GM23248 (cell line): ENCODE measurements at places on chromosomes 6 and 20. TPM values are rescaled to one million over a fixed set of nuclear protein-coding genes. Genes with fewer than 3 reads are reported as not detected.

DNA sequence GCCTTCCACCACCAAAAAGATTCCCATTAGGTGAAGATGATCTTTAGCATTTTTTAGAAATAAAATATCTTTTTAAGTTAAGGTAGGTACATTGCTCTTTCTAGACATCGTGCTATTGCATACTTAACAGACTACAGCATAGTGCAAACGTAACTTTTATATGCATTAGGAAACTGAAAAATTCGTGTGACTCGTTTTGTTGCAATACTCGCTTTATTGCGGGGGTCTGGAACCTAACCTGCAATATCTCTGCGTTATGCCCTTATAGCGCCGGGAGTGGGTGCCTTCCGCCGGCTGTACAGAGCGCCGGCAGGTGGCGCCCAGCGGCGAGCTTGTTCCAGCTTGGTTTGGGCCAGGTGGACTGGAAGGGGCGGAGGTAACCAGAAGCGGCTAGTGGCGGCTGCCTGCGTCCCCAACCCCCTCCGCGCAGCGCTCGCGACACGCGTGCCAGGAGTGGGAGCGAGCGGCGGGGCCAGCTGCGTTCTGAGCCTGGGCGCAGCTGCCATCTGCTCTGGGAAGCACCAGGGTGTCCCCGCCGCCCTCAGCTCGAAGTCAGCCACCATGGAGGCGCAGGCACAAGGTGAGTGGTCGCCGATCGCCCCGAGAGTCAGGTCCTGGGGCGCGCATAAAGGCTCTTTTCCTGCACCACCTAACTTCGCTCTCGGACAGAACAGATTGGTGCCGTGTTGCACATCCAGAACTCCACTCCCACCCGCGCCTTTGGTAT is at the start of gene TPD52L1:
Gene TPD52L1, plus strand, starts transcription at position 383 of the 727 bp plus-strand sequence. Its CDS starts 179 bp downstream, at position 562.
- DNase-seq: peak; percentile 76

DNA sequence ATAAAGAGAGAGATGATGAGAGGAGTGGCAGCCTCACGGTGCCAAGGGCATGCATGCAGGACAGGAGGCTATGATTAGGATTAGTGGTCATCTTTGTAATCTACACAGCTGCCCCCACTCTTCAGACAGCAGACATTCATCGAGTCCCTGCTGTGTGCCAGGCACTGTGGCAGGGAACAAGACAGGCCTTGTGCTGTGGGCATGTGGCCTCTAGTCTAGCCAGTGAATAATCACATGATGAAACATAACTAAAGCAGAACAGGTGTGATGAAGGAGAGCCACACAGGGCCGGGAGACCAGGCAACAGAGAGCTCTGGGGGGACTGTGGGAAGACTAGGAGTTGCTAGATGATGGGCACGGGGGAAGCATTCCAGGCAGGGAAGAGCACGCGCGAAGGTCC is 22.2 kb downstream of the TOX2 start:
- no peak for DNase-seq

GRCh38 chr20:52031563-52032303 is 159.8 kb downstream of the ZFP64 start:
- peak; percentile 49 for DNase-seq

GRCh38 chr6:3318226-3318625 is 59.5 kb downstream of the PSMG4 start:
- no peak for DNase-seq

DNA sequence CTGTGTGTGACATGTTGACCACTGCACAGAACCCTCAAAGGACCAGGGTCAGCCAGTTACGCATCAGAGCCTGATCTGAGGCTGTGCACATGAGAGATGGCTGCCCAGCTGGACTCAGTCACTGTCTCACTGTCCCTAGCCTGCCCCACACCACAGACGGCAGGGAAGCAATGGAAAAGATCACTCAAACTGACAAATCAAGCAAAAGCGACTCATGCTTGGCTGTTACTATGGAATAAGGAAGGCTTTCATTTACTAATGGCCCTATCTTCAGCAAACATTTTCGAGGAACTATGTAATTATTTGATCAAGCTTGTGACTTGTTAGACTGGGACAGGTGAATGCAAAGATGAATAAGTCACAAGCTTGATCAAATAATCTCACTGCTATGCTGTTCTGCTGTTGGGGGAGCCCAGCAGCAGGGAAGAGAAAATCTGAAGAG is 137.0 kb downstream of the SLC23A2 start:
- no peak for DNase-seq

- no peak for DNase-seq
Measured at GRCh38 chr6:78565997-78566396, 301.4 kb upstream of the IRAK1BP1 start.

GJA10 gene
- total RNA-seq: not detected in 2 replicates
